ENCODE measurements at places on chromosomes 3 and 15.

GRCh38 chr3:101142160-101142559 lies 148.9 kb upstream of the ABI3BP start:
- no peak for DNase-seq

- no peak for DNase-seq
Observed at GRCh38 chr3:101383156-101383575, 62.8 kb upstream of the IMPG2 start.

DNA sequence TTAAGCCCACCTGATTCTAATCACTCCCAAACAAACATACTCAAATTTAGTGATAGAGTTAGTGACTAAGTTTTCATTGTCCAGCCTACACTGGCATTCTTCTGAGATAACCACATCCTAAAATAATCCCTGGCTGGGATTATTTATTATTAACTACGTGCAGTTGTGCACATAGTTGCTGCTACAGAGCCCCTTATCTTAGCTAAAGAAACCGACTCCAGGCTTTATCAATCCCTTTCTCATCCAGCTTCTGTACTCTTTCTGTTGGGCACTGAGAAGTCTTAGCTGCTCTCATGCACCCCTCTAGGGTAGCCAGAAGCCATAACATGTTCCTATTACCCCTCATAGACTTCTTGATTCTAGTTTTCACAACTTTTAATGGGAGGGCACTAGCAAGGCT lies 208.7 kb downstream of the MBNL1 start:
- DNase-seq: no peak

DNA sequence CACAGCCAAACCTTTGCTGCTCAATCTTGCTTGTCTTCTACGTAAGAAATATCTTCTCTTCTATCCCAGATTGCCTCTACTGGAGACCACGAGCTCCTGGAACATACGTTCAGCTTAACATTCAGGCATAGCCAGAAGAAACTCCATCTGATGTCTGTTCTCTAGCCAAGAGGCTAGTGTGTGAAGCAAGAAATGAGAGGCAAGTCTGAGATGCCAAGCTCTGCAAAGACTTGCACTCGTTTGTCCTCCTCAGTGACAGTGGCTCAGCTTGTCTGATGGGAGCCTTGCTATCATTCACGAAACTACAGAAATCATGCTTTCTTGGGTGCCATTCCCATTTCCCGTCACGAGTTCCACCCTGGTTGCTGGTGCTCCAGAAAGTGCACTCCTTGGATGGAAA lies at the start of gene SCN10A:
Gene SCN10A (minus strand): TSS at position 192 of the 400 bp plus-strand sequence. CDS start 22,207 bp downstream, outside the sequence.
- DNase-seq: no peak

DNA sequence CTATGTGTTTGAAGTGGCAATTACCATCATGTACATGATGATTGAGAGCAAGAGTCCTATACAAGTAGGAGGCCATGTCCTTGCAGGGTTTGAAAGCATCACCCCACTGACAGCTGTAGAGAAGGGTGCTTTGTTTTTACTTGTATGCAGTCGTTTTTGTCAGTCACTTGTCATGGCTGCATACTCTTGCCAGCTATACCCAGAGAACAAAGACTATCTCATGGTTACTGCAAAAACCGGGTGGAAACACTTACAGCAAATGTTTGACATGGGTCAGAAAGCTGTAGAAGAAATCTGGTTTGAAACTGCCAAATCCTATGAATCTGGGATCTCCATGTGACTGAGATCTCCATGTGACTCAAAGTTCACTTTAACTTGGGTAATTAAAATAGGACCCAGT lies 6.9 kb upstream of the PSMA4 start:
- DNase-seq: no peak

GRCh38 chr3:43353923-43354670 lies 67.8 kb downstream of the SNRK start:
- DNase-seq: no peak

DNA sequence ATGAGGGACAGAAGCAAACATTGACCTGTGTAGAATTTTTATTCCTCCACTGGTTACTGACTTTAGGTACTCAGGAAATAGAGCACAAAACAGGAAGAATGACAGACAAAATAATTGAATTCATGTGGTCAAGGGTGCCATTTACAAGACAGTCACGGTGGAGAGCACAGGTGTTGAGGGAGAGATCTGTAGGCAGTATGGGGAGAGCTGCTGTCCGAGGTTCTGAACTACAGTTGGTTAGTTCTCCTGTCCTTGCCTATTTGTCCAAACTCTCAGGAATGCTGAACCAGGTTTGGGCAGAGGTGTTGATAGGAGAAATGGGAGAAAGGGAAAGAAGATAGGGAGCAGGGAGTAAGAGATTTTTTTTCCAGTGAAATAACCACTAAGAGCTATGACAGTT lies 178.5 kb upstream of the ZBTB20 start:
- DNase-seq: no peak

DNA sequence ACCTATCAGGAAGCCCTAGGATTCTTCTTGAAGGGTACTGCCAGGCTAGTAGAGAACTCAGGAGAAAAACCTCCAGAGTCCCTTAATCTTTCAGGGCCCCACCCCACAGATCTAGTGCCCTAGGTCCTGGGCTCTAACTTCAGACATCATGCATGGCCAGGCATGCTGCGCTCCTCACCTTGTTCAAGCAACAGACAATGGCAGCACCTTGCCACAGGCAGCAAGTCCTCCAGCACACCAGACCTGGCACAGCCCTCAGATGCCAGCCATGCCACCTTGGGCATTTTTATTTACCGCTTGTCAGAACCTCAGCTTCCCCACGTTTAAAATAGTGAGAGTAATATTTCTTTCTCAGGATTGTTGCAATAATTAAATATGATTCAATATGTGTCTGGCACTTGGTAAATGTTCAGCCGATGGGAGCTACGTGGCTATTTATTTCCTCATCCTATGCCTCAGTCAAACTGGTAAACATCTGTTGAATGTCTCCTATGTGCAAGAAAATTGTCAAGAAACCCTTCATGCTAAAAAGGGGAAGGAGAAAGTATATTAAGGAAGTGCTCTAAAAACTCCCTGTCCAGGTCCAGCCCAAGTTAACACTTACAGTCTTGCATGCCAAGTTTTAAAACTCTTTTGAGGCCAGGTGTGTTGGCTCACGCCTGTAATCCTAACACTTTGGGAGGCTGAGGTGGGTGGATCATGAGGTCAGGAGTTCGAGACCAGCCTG lies 14.5 kb upstream of the CCR1 start:
- DNase-seq: no peak

All from activated CD8-positive, alpha-beta memory T cell treated with anti-CD3 and anti-CD28 coated beads for 24 hours (primary cell).